ENCODE measurements at places on chromosomes 5 and 9. TPM values are rescaled to one million over a fixed set of nuclear protein-coding genes. Genes with fewer than 3 reads are reported as not detected.

PGM5 gene
- 124 TPM for total RNA-seq

GNAQ gene
- total RNA-seq, result 84.2 TPM

SLC34A3 gene
- total RNA-seq, result not detected

WDR38 gene
- total RNA-seq, result not detected

PCDHB7 gene
- 5.0 TPM for total RNA-seq

FIBCD1 gene
- not detected for total RNA-seq

N4BP3 gene
- 2.0 TPM for total RNA-seq

AFF4 gene
- total RNA-seq, result 131 TPM

PIP5K1B gene
- 8.2 TPM for total RNA-seq

PCAT7 gene
- total RNA-seq, result 0.18 TPM

EGFLAM gene
- total RNA-seq, result 13.5 TPM

EIF4E1B gene
- not detected for total RNA-seq

PDCD1LG2 gene
- 5.4 TPM for total RNA-seq

TXNDC8 gene
- not detected for total RNA-seq

TYRP1 gene
- 1.0 TPM for total RNA-seq

PCDHA2 gene
- 0.13 TPM for total RNA-seq

PRKACG gene
- total RNA-seq, result not detected

TLR4 gene
- total RNA-seq, result 37.2 TPM

RABL6 gene
- 47.2 TPM for total RNA-seq

SCGB3A2 gene
- not detected for total RNA-seq

PCDHAC2 gene
- total RNA-seq, result 1.9 TPM

TAF1L gene
- total RNA-seq, result 0.06 TPM

NRG2 gene
- 1.3 TPM for total RNA-seq

OCLN gene
- 2.1 TPM for total RNA-seq

OR1L8 gene
- not detected for total RNA-seq

EDIL3 gene
- total RNA-seq, result 205 TPM

FBXL7 gene
- 19.9 TPM for total RNA-seq

GPR151 gene
- not detected for total RNA-seq

C9 gene
- total RNA-seq, result 0.30 TPM

TTLL11 gene
- 31.4 TPM for total RNA-seq

AQP3 gene
- 2.8 TPM for total RNA-seq

CCL21 gene
- 29.1 TPM for total RNA-seq

CBY3 gene
- not detected for total RNA-seq

Measured in aorta (tissue), 5 donors.